NCI-H2171 (cell line): ENCODE measurements at places on chromosomes 1 and 21.
A peak's percentile ranks its signal among the peaks of the same experiment; 100 is the strongest.

GRCh38 chr1:192534666-192535065 lies 40.9 kb upstream of the RGS1 start:
- DNase-seq = no peak

GRCh38 chr1:10615932-10616671 lies 141.4 kb downstream of the PEX14 start:
- DNase-seq = no peak

DNA sequence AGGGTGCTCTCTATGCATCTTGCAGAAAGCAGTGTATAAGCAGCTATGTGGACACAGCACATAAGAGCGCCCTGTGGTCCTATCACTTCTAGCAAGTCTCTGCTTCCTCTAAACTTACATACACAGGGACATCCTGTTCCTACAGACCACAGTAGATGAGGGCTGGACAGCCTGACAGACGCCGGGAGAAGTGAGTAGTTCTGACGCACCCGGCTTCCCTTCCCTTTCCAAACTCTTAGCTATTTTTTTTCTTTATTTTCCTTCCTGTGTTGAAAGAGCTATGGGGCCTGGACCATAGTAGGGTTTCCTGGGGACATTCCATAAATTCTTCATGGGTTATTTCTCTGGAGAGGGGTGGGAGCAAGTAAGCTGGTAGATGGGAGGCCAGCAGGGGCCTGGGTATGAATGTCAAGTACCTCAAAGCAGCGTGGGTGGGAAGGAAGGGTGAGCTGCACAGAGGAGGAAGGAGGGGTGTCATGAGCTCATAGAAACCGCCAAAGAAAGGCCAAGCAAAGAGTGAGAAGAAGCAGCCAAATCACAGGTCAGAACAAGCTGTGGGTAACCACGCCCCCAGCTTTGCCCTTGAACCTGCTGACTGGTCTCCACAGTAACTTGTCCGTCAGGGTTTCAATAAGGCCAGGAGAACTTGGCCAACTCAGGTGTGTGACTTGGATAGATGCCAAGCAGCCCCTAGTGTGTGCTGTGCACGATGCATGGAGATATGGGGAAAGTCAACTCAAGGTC lies 36.6 kb downstream of the PLXNA2 start:
- DNase-seq = no peak

DNA sequence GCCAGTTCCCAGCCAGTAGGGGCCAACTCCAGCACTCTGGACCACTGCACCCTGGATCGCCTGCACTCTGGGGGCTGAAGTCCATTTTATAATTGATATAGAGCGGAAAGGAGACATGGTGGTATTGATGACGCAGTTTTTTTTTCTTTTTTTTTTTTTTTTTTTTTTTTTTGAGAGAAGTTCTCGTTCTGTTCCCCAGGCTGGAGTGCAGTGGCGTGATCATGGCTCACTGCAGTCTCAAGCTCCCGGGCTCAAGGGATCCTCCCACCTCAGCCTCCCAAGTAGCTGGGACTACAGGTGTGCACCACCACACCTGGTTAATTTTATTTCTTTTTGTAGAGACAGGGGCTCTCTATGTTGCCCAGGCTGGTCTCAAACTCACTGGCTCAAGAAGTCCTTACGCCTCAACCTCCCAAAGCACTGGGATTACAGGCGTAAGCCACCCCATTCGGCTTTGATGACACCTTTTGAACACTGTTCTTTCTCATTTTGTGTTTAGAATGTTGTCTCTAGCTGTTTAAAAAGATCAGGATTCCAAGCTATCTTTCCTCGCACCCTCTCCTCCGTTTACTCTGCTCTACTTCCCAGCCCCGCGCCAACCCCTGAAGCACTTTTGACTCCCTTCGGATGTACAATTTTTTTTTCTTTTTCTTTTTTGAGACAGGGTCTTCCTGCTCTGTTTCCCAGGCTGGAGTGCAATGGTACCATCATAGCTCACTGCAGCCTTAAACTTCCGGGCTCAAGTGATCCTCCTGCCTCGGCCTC lies 960 bp downstream of the MX2 start:
- no peak for DNase-seq

GRCh38 chr1:246544001-246544400 lies 22.1 kb downstream of the TFB2M start:
- DNase-seq = no peak

- no peak for DNase-seq
These were observed 8.1 kb downstream of the SLX9 start for GRCh38 chr21:44947930-44948331.

- no peak for DNase-seq
These were observed 86.2 kb upstream of the ARHGAP29 start for GRCh38 chr1:94323311-94324177.

DNA sequence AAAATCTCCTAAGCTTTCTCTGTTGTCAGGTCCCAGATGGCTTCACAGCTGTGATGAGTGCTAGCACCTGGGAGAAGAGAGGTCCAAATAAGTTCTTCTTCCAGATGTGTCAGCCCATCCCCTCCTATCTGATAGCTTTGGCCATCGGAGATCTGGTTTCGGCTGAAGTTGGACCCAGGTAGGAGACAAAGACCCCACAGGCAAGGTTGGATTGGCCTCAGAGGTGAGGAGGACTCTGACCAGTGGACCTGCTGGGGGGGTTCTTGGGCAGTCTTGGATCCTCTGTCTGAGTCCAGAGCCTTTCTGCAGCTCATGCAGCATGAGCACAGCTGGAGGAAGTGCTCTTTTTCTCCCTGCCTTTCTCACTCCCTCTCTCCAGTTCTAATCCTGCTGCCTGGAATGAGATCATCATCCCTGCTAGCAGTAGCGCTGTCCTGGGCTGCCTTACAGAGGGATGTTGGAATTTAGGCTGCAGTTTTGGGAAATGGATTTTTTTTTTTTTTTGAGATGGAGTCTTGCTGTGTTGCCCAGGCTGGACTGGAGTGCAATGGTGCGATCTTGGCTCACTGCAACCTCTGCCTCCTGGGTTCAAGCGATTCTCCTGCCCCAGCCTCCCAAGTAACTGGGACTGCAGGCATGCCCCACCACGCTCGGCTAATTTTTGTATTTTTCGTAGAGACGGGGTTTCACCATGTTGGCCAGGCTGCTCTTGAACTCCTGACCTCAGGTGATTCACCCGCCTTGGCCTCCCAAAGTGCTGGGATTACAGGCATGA lies 7.1 kb downstream of the RNPEP start:
- DNase-seq = no peak

DNA sequence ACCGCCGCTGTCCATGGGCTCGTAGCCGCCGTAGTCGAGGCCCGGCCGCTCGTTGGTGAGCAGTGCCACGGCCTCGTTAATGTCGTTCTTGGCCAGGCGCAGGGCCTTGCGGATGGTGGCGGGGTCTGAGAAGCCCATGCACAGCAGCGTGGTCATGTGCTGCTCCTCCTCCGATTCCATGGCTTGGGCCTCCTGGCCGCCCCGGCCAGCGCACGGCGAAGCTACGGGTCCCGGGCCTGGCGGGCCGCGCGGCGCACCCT lies 300 bp downstream of the USP24 start:
- no peak for DNase-seq

- no peak for DNase-seq
These were observed 45.1 kb downstream of the TRPM2 start for GRCh38 chr21:44398499-44398898.

GRCh38 chr1:101330427-101331130 lies 93.8 kb downstream of the S1PR1 start:
- no peak for DNase-seq

DNA sequence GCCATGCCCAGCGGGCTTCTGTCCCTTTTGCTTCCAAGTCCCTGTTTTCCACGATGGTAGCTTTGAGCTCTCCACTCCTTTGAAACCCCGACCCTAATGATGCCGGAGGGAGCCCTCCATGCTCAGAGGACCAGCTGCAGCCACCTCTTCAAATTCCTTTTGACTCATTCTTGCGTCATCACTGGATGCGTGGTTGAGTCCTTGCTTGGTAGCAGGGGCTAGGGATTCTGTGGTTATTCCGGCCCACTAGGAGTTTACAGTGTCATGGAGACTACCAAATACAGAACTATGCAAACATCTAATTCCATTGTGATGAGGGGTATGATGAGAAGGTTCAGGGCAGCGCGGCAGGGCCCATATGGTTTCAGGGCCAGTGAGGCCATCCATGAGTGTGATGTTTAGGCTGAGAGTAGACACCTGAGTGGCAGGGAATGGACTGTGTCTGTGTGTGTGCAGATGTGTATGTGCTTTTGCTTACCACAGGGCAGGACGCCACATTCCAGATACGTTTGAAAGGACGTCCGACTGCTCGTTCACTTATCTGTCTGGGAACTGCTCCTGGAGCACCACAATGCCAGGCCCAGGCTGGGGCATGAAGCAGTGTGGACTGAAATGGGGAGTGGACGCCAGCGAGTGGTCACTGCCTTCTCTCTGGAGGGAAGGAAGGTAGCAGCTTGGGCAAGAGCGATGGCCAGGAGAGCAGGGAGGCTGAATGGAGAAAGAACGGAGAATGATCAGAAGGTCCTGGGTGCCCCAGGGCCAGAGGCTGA lies 30.4 kb upstream of the ZBTB21 start:
- no peak for DNase-seq

DNA sequence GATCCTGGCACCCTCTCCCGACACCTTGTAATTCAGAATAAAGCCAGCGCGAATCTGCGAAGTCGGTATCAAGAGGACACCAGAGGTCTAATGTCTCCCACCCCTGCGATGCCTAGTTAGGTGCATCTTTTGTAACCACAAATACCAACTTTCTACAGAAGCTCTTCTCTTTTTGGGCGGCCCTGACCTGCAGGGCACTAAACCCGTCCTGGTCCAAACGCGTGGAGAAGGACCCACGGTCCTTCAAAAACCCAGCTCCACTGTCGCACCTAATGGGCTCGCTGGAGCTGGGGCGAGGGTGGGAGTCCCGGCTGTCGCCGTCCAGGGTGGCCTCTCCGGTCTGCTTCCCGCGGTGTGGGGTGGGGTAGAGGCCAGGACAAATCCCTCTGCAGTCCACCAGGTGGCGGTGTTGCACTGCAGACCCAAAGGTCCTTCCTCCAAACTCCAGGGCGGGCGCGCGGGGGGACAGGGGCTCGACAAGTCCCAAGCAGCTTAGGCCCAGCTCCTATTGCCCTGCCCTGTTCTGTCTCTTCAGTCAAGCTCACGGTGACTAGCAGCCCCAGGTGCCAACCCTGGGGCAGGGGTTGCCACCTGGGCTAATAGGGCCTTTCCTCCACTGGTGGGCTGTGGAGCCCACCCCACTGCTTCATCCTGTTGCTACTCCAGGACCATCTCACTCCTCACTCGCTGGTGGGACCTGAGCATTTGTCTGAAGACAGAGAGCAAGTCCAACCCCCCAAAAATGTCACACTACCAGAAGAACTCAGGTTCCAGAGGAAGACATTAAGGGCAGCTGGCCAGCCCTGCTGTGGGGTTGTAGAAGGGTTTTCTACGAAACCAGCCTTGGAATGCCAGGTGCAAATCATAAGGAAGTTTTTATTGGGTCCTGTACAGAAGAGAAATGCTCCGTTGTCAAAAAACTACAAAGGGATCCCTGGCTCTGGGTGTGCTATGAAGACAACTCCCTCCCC lies 2.8 kb downstream of the HES3 start:
- DNase-seq = peak; percentile 77

- no peak for DNase-seq
These were observed 8.6 kb downstream of the YBEY start for GRCh38 chr21:46294647-46295176.

- DNase-seq = no peak
These were observed 42.4 kb upstream of the GADD45A start for GRCh38 chr1:67642629-67643028.

GRCh38 chr1:175197531-175197930 lies 5.0 kb upstream of the KIAA0040 start:
- no peak for DNase-seq

DNA sequence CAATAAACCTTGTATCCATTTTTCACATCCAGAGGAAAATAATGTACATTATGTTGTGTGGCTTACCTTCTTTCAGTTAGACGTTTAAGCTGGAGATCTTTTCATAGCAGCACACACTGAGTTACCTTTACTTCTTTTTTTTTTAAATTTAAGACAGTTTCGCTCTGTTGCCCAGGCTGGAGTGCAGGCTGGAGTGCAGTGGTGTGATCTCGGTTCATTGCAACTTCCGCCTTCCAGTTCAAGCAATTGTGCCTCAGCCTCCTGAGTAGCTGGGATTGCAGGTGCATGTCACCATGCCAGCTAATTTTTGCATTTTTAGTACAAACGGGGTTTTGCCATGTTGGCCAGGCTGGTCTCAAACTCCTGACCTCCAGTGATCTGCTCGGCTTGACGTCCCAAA lies 7.4 kb upstream of the CAMTA1 start:
- DNase-seq = no peak

GRCh38 chr1:53573931-53574330 lies 114.7 kb downstream of the DMRTB1 start:
- no peak for DNase-seq

GRCh38 chr1:174788981-174789380 lies 210.8 kb upstream of the CACYBP start:
- DNase-seq = no peak

DNA sequence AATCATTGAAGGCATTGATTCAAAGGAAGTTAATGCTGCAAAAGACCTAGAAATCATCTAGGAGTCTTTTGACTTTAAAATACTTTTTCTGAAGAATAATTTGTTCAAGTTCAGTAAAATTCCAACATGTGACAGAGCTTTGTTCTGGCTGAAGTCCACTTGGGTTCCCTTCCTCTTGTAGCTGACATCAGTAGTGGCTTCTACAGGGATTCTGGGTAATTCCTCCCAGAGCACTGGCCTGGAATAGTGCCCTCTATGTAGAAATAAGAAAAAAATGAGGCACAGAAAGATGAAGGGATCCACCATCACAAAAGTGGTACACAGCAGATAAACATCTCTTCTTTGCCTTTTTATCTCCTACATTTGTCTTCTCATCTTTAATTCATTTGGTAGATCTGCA lies 548.1 kb downstream of the LTN1 start:
- DNase-seq = no peak

GRCh38 chr1:40927781-40928180 lies 51.7 kb upstream of the CTPS1 start:
- no peak for DNase-seq

GRCh38 chr21:20258542-20258941 lies 739.7 kb upstream of the NCAM2 start:
- DNase-seq = no peak

- DNase-seq = no peak
These were observed 51.3 kb upstream of the RUNX1 start for GRCh38 chr21:35100349-35100811.

DNA sequence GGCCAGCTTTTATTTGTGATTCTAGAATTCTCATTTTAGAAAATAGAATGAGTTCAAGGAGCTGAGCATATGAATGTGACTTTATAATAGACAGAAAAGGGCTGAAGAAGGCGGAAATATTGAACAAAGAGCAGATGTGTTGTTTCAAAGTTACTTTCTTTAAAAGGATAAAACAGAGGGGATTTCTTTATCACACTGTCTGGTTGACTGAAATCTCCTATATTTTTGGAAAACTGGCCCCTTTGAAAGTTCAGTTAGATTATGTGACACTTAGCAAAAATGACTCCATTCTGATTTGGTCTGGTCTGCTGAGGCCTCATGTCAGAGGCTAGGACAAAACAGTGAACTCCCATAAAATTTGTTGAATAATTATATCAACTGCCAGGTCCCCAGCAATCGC lies 46.4 kb upstream of the DNAH14 start:
- no peak for DNase-seq
